ENCODE measurements at places on chromosomes 11 and 22.

- DNase-seq, result no peak
Observed at GRCh38 chr22:24582056-24582814, 10.6 kb downstream of the LRRC75B start.

DNA sequence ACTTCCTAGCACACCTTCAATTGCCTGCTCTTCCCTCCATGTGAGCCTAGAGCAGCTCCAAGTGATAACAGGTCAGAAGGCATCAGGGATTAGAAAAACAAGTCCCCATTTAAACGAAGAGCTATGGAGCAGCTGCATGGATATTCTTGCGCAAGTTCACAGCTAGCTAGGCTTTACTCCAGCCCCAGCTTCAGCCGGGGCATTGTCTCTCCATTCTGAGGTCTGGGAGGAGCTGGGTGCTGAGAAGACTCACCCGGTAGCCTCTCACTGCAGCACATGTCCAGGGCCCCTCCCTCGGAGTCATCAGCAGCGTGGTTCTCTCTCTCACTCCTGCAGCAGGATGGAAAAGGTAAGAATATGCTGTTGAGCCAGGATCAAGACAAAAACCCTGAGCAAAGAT lies 26.0 kb downstream of the PTPN5 start:
- DNase-seq, result no peak

DNA sequence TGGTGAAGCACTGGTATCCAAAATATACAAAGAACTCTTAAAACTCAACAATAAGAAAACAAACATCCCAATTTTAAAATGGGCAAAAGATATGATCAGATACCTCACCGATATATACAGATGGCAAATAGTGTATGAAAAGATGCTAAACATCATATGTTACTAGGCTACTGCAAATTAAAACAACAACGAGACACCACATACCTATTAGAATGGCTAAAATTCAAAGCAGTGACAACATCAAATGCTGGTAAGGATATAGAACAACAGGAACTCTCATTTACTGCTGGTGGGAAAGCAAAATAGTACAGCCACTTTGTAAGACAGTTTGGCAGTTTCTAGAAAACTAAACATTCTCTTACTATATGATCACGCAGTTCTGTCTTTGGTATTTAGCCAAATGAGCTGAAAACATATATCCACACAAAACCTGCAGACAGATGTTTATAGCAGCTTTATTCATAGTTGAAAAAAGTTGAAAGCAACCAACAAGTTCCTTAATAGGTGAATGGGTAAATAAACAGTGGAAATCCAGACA lies 38.5 kb downstream of the SIK3 start:
- DNase-seq, result no peak

DNA sequence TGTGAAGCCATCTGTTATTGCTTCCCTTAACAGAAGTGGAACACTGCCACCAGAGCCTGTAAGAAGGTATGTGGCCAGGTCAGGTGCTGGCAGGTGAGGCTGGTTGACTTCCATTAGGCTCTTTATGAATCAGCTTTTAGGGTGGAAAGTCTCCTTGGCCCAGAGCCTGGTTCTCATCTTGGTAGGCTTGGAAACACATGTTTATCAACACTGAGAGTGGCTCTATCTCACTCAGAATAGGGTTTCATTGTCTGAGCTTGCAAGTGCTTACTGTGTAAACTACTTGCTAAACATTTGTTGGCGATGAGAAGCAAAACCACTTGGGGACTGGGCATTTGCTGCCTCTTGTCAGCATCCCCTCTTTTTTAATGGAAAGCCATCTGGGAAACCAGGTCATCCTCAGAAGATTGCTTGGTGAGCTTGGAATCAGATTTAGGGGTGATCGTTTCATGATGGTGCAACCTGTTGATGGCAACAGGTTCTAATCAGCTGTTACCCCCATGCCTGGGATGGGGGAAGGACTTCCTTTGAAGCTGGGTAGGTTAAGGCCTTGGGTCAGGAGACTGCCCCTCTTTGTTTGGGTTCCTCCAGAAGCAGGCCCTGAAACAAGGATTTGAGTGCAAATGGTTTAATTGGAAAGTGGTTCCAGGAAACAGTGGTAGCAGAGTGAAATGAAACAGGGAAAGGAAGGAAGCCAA lies 75.0 kb upstream of the AMPD3 start:
- no peak for DNase-seq

DNA sequence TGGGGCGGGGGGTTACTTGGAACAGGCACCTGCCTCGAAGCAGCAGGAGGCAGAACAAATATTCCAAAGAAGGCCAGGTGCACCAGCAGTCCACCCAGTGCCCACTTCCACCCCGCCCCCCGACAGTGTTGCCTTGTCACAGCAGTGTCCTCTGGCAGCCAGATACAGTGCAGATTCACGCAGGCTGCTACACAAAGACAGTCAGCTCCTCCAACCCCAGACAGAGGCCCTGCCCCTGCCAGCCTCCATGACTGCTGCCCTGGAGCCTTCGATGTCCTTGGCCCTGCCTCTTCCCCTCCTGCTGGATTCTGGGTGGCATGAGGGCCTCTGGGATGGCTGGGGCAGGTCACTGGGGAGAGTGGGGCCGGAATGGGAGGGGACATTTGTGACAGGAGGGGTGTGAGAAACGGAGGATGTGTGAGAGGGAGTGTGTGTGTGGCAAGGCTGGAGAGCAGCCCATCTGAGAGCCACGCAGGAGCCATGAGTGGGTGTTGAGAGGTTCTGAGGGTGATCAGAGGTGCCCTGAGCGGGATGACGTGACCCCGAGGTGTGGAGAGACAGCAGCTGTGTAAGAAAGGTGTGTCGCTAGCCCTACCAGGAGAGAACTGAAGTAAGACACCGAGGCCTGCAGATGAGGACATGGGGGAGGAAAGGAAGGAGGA lies 173.7 kb downstream of the CEP164 start:
- no peak for DNase-seq

DNA sequence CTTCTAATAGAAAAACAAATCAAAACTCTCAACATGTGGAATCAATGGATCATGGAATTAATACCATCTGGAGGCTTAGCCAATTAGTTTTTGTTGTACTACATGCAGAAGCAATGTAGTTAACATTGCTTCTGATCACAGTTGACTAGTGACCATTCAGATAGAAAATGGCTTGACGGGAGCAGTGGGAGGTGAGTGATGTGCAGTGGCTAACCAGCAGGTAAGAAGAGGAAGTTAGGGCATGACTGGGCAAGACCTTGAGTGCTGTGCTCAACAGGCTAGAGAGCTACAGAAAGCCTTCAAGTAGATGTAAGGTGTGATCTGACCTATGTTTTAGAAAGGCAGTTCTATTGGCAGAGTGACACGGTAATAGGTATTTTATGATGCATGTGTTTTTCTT lies 60.7 kb upstream of the ALKBH3 start:
- no peak for DNase-seq

DNA sequence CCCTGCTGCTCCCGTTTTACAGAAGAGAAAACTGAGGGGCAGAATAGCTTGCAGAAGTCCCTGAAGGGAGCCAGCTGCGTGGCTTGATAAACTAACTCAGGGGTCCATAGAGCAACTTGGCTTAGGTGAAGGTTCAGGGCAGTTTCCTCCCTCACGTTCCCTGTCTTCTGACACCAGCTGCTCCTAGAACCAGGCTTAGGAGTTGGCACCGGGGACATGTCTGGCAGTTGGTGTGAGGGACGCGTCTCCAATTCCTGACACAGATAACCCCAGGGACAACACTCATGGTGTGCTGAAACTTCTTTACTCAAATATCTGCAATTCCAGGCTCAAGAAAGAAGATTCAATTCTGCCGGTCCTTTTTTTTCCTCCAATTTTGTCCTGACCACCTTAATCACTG lies 85.7 kb downstream of the DSCAML1 start:
- no peak for DNase-seq

DNA sequence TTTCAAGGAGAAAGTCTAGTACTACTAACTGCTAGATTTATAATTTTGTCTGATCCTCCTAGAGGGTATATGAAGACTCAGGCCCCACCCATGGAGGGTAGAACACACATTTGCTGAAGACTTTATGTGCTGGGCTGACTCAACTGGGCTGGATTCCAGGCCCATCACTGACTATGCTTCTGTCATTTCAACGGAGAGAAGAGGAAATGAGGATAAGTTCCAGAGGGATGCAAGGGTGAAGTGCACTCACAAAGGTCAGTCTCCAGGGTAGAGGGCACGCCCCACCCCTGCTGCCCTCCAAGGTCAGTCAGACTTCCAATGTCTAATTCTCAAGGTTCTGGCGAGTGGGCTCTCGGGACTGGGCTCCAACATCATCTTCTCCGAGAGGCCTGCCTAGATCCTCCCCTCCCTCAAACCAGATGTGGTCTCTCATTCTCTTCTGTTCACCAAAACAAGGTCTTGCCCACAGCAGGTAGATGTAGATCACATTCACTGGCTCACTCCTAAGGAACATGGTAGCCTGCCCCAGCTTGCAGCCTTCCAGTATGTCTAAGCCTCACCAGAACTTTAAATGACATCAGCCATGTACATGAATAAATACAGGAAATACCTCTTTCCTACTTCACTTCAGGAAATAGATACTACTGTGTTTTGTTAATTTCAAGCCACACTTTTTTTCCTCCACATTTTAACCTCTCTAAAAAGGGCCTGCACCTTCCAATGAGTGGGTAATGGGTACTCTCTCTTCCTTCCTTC lies 7.3 kb upstream of the C11orf86 start:
- no peak for DNase-seq

- DNase-seq, result peak; percentile 45
Observed at GRCh38 chr11:8717876-8718753, 35.5 kb downstream of the RPL27A start.

- DNase-seq, result no peak
Observed at GRCh38 chr22:19407649-19408606, 23.6 kb downstream of the HIRA start.

DNA sequence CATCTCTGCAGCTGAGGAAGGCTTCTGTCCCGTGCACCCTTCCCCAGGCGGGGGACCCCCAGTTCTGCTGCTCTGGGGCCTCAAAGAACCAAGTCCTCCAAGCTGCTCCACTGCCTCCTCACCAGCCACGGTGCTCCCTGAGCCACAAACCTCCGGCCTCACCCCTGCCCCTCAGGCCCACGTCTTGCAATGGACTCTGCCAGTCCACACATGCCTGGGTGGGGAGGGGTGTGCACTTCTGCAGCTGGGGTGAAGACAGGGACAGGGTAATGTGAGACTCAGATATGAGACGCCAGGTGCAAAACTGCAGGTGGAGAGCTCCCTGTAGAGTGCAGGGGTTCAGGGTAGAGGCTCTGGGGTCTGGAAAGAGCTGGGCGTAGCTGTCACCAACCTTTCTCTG lies 3.2 kb upstream of the PTDSS2 start:
- DNase-seq, result no peak

DNA sequence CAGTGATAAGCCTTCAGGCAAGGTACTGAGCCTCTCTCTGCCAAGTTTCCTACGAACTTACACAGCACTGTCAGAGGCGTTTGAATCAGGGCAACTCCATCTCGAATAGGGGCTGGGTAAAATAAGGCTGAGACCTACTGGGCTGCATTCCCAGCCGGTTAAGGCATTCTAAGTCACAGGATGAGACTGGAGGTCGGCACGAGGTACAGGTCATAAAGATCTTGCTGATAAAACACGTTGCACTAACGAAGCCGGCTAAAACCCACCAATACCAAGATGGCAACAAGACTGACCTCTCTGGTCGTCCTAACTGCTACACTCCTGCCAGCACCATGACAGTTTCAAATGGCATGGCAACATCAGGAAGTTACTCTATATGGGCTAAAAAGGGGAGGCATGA lies 20.4 kb upstream of the POGLUT3 start:
- no peak for DNase-seq

GRCh38 chr11:113213549-113213948 lies 100.8 kb upstream of the TTC12 start:
- DNase-seq, result no peak

DNA sequence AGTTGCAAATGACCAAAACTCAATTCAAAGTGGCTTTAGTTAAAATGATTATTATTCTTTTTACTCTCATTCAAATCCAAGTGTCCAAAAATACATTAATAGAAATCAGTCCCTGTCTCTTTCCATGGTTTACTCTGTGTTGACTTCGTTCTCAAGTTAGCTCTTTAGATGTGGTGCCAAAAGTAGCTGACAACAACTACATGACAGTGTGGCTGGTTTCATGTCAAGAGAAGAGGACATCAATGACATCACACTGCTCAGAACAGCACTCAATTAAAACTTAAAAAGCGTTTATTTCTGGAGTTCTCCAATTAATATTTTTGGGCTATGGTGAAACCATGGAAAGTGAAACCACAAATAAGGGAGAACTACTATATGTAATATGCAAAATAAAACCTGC lies 1746.9 kb downstream of the LRRC4C start:
- DNase-seq, result no peak

GRCh38 chr22:20638507-20638870 lies 131.1 kb downstream of the MED15 start:
- no peak for DNase-seq

Measured in left ventricle myocardium inferior (tissue), 1 donor.